ENCODE measurements at places on chromosomes 7 and 10.

- peak; percentile 72 for DNase-seq
These were observed 79.0 kb upstream of the PLXNA4 start for GRCh38 chr7:132655131-132655727.

GRCh38 chr7:99001482-99002147, 123.3 kb downstream of the TRRAP start:
- no peak for DNase-seq

GRCh38 chr10:69057261-69057950, 30.5 kb upstream of the SRGN start:
- no peak for DNase-seq

DNA sequence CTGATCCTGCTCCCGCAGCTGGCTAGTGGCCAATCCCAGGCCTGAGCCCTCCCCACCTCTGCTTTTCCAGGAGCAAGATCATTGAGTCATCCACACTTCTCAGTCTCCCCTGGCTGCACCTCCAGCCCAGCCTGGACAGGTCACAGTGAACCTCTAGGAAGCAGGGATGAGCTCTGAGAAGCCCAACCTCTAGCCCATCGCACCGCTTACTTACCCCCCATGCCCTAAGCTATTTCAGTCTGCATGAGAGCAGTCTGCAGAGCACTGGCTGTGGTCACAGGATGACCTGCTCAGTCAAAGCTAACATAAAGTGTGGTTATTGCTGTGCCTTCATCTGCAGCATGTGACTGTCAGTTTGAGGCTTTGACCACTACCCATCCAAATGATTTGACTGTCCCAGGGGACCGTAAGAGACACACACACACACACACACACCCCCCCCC, 129.2 kb downstream of the SORBS1 start:
- no peak for DNase-seq

- DNase-seq, result no peak
These were observed 44.4 kb downstream of the TACC2 start for GRCh38 chr10:122033224-122033926.

- DNase-seq, result no peak
These were observed 806 bp upstream of the VIPR2 start for GRCh38 chr7:159145490-159145855.

GRCh38 chr7:92916770-92917224, 80.4 kb upstream of the CDK6 start:
- no peak for DNase-seq
